Cortex of kidney (tissue), 1 donor: ENCODE measurements at places on chromosomes 3 and 15.

GRCh38 chr3:116097226-116097625 lies 348.1 kb downstream of the LSAMP start:
- no peak for DNase-seq

- no peak for DNase-seq
Measured at GRCh38 chr3:52367891-52368880, 52.1 kb downstream of the DNAH1 start.

- DNase-seq, result no peak
Measured at GRCh38 chr15:68930268-68931022, at the start of gene SPESP1. Gene SPESP1, plus strand, starts transcription at chr15:68930525. Its CDS starts 129 bp downstream, at chr15:68930654.

GRCh38 chr15:85771271-85771670 lies 23.5 kb downstream of the KLHL25 start:
- DNase-seq, result no peak

DNA sequence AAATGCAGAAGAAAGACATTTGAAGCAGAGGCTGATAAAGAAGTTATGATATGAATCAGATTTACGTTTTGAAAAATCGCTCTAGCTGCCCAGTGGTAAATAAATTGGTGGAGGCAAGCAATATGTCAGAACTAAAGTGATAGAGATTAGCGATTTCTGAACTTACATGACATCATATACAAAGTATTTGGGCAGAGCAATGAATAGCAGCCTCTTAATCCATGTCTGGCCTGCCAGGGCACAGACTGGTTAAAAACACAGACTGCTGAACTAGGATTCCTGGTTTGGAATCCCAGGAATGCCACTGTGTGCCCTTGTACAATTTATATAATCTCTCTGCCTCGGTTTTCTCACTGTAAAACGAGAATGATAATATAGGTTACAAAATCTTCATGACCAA lies 243.1 kb upstream of the SETMAR start:
- no peak for DNase-seq

- DNase-seq, result no peak
Measured at GRCh38 chr15:29100486-29101000, 169.1 kb downstream of the NSMCE3 start.

DNA sequence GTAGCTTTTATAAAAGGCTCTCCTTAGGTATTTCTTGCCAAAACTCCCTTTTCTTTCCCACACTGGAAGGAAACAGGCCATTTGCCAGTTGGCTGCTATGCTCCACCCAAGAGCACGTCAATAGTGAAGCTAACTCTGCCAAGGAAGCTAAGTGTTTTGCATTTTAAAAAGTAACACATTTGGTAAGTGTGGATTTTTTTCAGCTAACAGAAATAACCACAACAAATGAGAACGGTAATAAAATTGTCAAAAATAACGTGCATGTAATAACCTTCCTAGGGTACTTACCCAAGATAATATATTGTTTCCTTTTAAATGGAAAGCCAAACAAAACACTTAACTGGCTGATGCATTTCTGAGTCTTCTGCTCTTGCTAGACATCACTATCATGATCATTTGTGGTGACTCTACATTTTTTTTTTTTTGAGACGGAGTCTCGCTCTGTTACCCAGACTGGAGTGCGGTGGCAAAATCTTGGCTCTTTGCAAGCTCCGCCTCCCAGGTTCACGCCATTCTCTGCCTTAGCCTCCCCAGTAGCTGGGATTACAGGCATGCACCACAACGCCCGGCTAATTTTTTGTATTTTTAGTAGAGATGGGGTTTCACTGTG lies 4.6 kb downstream of the DPP8 start:
- no peak for DNase-seq

DNA sequence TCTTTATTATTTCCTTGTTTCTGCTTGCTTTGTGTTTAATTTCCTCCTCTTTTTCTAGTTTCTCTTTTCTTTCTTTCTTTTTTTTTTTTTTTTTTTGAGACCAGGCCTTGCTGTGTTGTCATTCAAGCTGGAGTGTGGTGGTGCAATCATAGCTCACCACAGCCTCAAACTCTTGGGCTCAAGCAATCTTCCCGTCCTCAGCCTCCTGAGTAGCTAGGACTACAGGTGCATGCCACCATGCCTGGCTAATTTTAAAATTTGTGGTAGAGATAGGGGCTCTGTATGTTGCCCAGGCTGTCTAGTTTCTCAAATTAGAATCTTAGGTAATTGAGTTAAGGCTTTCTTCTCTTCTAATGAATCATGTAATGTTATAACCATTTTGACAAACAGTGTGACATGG lies 22.4 kb downstream of the SLMAP start:
- DNase-seq, result no peak

DNA sequence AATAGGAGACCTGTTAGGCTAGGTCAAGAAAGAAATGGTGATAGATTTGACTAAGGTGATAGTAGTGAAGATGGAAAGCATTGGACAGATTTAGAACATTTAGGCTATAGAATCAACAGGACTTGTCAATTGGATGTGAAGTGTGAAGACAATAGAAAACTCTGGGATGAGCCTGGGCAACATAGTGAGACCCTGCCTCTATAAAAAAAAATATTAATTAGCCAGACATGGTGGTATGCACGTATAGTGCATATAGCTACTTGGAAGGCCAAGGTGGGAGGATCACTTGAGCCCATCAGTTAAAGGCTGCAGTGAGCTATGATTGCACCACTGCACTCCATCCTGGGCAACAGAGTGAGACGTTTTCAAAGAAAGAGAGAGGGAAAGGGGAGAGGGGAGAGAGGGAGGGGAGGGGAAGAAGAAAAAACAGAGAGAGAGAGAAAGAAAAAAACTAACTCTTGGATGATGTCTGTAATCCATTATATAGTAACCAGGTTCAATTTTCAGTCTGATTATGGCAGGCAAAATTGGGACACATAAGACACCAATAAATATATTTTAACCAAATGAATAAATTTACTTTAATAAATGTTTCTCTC lies 9.6 kb downstream of the SENP8 start:
- DNase-seq, result no peak

GRCh38 chr15:29364426-29365078 lies 94.9 kb upstream of the NSMCE3 start:
- DNase-seq, result no peak

GRCh38 chr3:53142986-53143385 lies 12.8 kb upstream of the RFT1 start:
- DNase-seq, result no peak

DNA sequence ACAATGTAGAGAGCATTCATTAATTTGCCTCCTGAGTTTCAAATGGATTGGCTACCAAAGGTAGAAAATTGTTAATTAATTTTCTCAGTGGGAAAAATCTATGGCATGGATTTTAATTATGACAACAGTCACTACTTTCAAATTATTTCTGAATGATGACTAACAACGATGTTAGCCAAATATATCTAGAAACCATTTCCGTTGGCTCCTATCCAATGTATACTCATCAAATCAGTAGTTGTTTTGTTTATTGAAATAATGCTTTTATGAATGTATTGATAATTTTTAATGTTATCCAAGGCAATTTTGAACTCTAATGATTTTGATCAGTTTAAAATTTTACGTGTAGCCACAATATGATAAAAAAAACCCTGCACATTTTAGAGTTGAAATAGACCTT lies 333.4 kb downstream of the NAALADL2 start:
- no peak for DNase-seq

DNA sequence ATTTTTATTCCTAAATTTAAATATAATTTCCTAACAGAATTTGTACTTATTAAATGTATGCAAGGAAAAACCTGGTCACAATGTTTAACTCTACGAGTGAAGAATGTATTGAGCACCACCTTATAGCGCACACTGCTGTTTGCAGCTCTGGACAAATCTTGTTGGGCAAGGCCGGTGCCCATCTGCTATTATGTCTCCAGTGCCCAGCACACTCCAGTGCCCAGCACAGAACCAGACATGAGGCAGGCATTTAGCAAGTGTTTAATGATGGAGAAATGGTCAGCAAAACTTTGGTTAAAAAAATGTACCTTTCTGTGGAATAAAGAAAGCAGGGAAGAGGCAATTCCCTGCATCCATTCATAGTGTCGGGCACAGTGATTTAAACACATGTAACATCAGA lies 254.7 kb upstream of the TRIM42 start:
- DNase-seq, result no peak

DNA sequence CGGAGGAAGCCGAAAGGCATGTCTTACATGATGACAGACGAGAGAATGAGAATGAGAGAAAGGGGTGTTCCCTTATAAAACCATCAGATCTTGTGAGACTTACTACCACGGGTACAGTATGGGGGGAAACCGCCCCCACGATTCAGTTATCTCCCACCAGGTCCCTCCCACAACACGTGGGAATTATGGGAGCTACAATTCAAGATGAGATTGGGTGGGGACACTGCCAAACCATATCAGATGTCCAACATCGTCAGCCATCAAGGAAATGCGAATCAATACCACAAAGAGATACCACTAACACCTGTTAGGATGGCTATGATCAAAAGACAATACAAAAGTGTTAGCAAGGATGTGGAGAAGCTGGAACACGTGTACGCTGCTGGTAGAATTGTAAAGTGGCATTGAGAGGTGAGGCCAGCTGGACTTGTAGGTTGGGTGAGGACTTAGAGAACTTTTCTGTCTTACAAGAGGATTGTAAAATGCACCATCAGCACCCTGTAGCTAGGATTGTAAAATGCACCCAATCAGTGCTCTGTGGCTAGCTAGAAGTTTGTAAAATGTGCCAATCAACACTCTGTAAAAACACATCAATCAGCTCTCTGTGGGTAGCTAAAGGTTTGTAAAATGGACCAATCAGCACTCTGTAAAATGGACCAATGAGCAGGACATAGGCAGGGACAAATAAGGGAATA lies 37.5 kb downstream of the VGLL4 start:
- DNase-seq, result no peak

- no peak for DNase-seq
Measured at GRCh38 chr15:47870300-47870955, 153.1 kb downstream of the SEMA6D start.

GRCh38 chr3:95002438-95003046 lies 939.7 kb downstream of the NSUN3 start:
- DNase-seq, result no peak

DNA sequence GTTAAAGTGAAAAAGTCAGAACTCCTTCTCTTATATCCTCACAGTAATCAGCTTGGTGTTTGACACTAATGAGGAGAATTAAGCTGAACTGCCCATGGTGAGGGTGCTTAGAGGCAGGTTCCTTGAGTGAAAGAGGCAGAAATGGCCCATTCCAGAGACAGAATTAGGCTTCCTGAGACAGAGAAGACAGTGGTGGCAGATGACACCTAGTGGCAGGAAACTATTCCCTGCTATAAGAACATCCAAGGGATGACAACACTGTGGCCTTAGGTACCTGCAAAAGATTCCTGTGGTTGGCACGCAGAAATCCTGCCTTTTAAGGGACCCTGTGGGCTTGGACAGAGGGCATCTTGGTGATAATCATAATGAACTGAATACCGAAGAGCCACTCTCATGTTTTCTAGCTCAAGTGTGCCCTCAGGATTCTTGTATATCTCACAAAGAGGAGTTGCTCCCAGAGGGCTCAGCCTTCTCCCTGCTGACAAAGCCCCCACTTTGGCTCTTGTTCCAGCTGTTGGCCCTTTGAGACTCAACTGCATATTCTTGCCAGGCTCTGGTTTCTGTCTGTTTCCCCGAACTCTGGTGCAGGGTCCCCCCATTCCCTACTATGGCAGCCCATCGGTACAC lies 56.0 kb downstream of the KBTBD12 start:
- no peak for DNase-seq

DNA sequence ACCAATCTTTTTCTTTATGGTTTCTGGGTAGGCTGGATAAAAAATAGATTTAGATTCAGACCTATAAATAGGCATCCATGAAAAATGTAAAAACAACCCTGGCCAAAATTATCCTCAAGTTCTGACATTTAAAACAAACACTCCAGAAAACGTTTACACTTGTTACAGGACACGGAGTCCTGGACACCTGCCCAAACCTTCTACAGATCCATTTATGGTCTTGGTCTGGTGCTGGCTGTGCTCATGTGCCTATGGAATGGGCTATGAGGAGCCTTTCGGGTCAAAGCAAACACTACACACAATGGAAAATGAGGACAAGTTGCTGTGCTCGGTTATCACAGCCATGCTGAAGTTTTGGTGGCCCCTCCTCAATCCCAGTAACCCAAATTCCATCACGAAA lies 108.1 kb downstream of the PDZRN3 start:
- DNase-seq, result no peak

GRCh38 chr3:74673326-74673725 lies 58.9 kb upstream of the CNTN3 start:
- DNase-seq, result no peak

- no peak for DNase-seq
Measured at GRCh38 chr15:83430441-83430840, 16.7 kb upstream of the SH3GL3 start.

DNA sequence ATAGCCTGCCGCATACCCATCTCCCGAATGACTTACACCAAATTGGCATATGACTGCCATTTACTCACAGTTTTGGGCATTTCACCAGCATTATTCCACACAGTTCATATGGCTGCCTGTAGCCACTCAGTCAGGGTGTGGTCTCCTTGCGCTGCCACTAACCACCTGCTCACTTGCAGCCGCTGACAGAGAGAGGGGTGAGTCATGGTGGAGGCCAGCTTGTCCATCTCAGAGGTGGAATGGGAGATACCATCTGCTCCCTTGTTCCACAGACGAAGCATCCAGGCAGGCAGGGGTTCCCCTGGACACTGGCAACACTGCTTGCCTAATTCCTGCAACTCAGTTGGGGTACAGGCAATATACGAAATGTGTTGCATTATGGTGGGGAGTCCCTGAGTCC lies 15.6 kb downstream of the CCRL2 start:
- no peak for DNase-seq

GRCh38 chr3:184715943-184716621 lies 4.2 kb upstream of the MAGEF1 start:
- no peak for DNase-seq

- no peak for DNase-seq
Measured at GRCh38 chr3:52022323-52023100, 26.8 kb upstream of the RPL29 start.

GRCh38 chr3:179438841-179439240 lies 12.4 kb downstream of the GNB4 start:
- no peak for DNase-seq

- DNase-seq, result no peak
Measured at GRCh38 chr3:165837058-165837525, at the start of gene BCHE. Gene BCHE, minus strand, starts transcription at chr3:165837423. Its CDS starts 6,390 bp downstream, at chr3:165831033.

- no peak for DNase-seq
Measured at GRCh38 chr3:112496366-112497067, 2.8 kb downstream of the BTLA start.

- no peak for DNase-seq
Measured at GRCh38 chr3:175798326-175798725, 939.2 kb downstream of the NAALADL2 start.

GRCh38 chr3:24802614-24803013 lies 308.0 kb upstream of the THRB start:
- no peak for DNase-seq

GRCh38 chr15:29418931-29419330 lies 149.3 kb upstream of the NSMCE3 start:
- DNase-seq, result no peak

GRCh38 chr3:10283638-10284037 lies 9.1 kb downstream of the GHRL start:
- no peak for DNase-seq

GRCh38 chr15:85583923-85584390 lies 203.6 kb downstream of the AKAP13 start:
- DNase-seq, result no peak

GRCh38 chr3:31382856-31383255 lies 149.9 kb upstream of the STT3B start:
- DNase-seq, result no peak

- DNase-seq, result no peak
Measured at GRCh38 chr3:128824132-128824850, 55.1 kb upstream of the ACAD9 start.

GRCh38 chr3:46517016-46517783 lies 19.4 kb downstream of the RTP3 start:
- DNase-seq, result no peak
